ENCODE measurements at places on chromosomes 5 and 9.

GRCh38 chr5:65823204-65823603, 101.2 kb downstream of the NLN start:
- peak; percentile 56 for DNase-seq

GRCh38 chr5:173554038-173554955, 62.2 kb downstream of the BOD1 start:
- no peak for DNase-seq

DNA sequence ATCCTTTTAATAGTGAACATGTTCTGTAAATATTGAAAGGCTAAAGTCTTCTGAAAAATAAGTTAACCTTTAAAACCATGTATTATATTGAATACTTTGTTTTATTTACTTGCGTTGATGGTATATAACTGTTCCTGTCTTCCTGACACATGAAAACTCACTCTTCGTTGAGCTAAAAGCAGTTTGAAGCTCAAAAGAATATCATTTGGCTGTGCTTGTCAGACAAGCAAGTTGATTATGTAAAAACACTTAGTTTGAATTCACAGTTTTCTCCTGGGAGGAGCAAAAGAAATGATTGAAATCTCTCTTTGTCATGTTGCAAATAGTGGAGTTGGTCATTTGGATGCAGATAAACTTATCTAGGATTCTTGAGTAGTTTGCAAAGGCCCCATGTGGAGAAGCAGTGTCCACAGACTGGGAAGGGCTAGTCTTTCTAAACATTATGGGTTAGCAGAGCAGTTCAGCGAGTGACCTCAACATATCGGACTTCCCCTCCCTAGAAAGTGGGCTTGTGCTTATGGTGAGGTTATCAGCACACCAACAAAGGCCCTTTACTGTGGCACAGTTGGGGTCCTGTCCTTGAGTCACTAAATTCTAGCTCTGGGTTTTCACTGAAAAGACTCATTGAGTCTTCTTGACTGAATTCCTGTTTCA, 290.4 kb downstream of the CSNK1G3 start:
- no peak for DNase-seq

DNA sequence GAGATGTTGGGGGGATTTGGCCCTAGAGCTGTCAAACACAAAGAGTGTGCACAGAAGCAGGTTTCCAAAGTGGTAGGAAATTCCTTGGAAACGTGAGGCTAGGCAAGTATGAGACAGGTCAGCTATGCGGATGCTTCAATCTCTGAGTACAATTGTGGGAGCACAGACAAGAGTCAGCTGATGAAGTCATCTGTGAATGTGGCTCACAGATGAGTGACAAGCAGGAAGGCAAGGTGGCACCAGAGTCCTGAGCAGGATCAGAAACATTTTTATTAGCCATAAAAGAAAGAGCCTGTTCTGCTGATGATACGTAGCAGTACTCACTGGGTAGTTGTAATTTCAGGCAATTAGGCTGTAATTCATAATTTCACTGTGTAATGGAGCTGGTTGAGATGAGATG, 117.0 kb downstream of the DCP2 start:
- DNase-seq = no peak

- no peak for DNase-seq
These were observed 10.4 kb downstream of the FPGS start for GRCh38 chr9:127812936-127813675.

GRCh38 chr5:1660001-1660400, 136.2 kb upstream of the LPCAT1 start:
- DNase-seq = no peak

- peak; percentile 80 for DNase-seq
These were observed 156.6 kb upstream of the DMRT1 start for GRCh38 chr9:684941-685340.

DNA sequence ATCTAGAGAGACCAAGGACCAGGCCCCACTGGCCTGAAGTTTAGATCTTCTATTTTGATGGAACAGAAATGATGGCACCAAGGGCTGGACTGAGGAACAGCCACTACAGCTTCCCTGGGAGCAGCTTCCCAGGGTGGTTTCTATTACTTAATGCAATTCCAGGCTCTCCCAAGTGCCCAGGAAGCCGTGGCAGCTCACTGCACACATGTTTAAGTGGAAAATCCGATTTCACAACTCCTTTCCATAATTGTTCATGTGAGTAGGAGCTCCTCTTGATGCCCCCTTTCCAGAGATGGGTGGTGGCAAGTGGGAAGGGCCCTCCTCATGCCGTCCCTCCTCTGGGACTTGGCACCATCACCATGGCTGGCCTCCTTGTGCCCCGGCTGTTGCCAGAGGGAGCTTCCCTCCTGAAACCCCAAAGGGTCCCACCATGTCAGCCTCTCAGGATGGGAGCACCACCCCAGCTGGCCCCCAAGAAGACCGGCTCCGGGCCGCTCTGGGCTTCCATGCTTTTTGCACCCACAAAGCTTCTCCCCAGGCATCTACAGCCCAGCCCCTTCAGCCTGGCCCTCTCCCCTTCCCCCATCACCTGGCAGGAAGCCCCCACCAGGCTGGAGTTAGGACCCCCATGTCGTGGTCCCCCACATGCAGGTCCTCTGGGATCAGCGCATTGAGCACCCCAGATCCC, 9.1 kb upstream of the UBAC1 start:
- no peak for DNase-seq

DNA sequence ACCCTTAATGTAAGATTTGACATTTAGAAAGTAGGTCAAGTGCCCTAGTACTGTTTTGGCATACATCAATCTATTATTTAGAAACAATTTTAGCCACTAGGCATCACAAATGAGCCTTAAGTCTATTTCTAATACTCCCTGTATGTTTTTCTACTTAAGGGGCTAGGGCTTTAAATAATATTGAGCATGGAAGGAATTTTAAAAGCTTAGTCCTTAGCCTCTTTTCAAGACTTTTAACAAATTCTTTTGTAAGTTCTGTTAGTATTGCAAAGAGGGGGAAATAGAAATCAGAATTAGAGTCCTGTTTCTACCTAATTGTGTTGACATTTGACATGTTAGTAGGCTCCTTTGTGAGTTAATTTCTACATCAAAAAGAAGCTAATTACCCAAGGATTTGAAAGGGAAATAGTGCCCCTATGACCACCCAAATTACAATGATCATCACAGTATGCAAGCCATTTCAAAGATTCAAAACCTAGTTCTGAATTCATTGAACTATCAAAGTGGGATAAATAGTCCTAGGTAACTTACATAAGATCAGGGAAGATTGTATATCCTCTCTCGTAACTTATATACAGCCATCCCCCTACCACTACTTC, 647.8 kb upstream of the ACO1 start:
- no peak for DNase-seq

- DNase-seq = no peak
These were observed 38.3 kb upstream of the NEURL1B start for GRCh38 chr5:172602783-172603231.

GRCh38 chr5:19488786-19489185, 499.2 kb downstream of the CDH18 start:
- peak; percentile 18 for DNase-seq

DNA sequence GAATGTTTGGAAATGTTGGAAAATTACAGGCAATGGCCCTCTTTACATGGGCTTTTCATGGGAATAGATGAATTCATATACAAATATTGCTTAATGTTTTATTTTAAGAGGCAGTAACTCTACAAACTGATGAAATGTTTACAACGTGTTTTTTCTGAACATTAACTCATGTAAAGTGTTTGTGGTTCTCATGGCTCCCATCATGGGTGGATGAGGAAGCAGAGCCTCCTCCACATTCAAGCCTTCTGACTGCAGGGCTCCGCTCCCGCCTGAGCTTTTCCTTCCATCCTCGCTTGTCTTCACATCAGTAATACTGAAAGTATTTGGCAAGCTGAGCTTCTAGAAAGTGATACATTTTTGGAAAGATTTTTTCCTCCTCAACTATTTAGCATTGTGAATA, 204.2 kb downstream of the ARHGAP26 start:
- DNase-seq = no peak

DNA sequence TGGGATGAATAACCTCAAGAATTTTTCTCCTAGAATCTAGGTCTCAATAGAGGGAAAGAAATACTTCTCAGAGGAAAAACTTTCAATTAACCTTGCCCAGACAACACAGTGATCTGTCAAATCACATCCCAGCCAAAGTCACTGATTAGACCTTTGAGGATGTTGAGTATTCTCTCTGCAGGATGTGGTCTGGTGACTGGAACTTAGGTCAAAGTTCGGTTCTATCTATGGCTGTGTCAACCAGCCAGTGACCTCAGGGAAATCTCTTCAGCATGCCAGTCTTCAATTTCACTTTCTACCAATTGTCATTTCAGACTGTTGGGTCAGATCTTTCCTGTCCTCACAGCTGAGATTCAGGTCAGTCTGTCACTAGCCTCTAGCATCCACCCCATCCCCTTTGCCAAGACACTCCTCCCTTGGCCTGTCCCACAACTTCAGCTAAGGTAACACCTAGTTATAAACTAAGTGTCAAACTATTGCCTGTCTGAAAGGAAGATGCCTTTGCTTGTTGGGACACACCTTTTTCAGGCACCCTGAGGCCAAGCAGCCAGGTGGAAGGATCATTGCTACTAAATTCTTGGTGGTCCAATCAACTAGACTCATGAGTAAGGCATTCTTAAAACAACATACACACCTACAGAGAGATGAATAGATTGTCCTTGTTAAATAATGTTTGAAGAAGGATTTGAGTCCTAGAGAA, 156.3 kb upstream of the FST start:
- DNase-seq = peak; percentile 71

DNA sequence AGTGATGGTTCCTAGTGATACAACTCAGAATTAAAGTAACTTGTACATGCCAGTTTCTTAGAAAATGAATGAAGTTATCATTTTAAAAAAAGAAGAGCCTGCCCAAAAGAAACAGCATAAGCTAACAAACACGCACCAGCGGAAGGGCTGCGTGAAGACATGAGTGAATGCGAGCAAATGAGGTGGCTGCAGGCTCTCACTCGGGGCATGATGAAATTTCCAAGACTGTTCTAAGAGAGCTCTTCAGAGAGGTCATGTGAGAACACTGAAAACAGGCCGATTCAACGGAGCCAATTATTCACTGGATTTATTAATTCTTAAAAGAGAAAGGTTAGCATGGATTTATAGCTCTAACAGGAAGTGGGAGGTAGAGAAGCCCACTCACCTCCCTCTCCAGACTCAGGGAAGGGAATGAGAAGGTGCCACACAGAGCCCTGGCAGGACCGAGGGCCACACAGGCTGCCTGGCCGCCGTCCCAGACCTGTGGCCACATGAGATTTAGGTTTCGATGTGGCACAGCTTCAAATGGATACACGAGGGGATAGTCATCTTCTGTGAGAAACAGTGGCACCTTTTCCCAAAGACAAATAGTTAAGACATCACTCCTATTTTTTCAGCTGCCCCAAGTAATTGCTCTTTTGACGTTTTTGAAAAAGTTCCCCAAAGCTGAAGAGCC, 55.5 kb downstream of the HABP4 start:
- no peak for DNase-seq

Data from EL (cell line).